ENCODE measurements at places on chromosomes 5 and 9. TPM values are rescaled to one million over a fixed set of nuclear protein-coding genes. Genes with fewer than 3 reads are reported as not detected.

FOXE1 gene
- polyA plus RNA-seq = not detected

OR2K2 gene
- not detected for polyA plus RNA-seq

CTNND2 gene
- polyA plus RNA-seq = 1.8 TPM

STPG3 gene
- 0.32 TPM for polyA plus RNA-seq

FGF18 gene
- polyA plus RNA-seq = 0.18 TPM

KCNN2 gene
- 184 TPM for polyA plus RNA-seq

RGS3 gene
- 34.5 TPM for polyA plus RNA-seq

NR3C1 gene
- polyA plus RNA-seq = 7.5 TPM

SLC6A19 gene
- not detected for polyA plus RNA-seq

ESM1 gene
- polyA plus RNA-seq = 3.3 TPM

NCS1 gene
- polyA plus RNA-seq = 18.5 TPM

PCDH1 gene
- 6.1 TPM for polyA plus RNA-seq

FBXO10 gene
- 7.2 TPM for polyA plus RNA-seq

TAF11L5 gene
- not detected for polyA plus RNA-seq

PCDHA9 gene
- not detected for polyA plus RNA-seq

SLC25A2 gene
- 0.72 TPM for polyA plus RNA-seq

INSL4 gene
- polyA plus RNA-seq = not detected

OR13J1 gene
- not detected for polyA plus RNA-seq

RPL12 gene
- polyA plus RNA-seq = 2,925 TPM

PAEP gene
- not detected for polyA plus RNA-seq

SPINK1 gene
- polyA plus RNA-seq = 6.5 TPM

SCGB3A2 gene
- 0.71 TPM for polyA plus RNA-seq

GHR gene
- 2.9 TPM for polyA plus RNA-seq

OR1L1 gene
- not detected for polyA plus RNA-seq

SLC45A2 gene
- polyA plus RNA-seq = not detected

JAK2 gene
- 12.8 TPM for polyA plus RNA-seq

FOXI1 gene
- not detected for polyA plus RNA-seq

PPP3R2 gene
- polyA plus RNA-seq = not detected

SPATA6L gene
- polyA plus RNA-seq = 0.91 TPM

PCDHAC1 gene
- 0.81 TPM for polyA plus RNA-seq

OTP gene
- not detected for polyA plus RNA-seq

PRRX2 gene
- polyA plus RNA-seq = 14.2 TPM

Data from adrenal gland (tissue), 19 donors.